ENCODE measurements at places on chromosomes 2 and 18.

- no peak for DNase-seq
These were observed 43.6 kb downstream of the NHEJ1 start for GRCh38 chr2:219116776-219117646.

DNA sequence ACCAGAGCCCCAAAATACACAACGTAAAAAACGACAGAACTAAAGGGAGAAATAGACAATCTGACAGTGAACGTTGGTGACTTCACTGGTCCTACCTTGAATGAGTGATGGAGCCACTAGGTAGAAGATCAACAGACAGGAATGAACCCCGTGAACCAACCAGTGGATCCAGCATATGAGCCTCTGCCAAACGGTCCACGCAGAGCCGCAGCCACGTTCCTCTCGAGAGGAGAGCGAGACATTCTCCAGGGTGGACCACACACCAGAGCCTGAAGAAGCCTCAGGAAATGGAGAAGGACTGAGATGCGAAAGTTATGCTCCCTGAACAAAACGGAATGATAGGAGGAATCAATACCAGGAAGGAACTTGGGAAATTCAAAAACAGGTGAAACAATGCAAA, 178.4 kb downstream of the RTP5 start:
- no peak for DNase-seq

DNA sequence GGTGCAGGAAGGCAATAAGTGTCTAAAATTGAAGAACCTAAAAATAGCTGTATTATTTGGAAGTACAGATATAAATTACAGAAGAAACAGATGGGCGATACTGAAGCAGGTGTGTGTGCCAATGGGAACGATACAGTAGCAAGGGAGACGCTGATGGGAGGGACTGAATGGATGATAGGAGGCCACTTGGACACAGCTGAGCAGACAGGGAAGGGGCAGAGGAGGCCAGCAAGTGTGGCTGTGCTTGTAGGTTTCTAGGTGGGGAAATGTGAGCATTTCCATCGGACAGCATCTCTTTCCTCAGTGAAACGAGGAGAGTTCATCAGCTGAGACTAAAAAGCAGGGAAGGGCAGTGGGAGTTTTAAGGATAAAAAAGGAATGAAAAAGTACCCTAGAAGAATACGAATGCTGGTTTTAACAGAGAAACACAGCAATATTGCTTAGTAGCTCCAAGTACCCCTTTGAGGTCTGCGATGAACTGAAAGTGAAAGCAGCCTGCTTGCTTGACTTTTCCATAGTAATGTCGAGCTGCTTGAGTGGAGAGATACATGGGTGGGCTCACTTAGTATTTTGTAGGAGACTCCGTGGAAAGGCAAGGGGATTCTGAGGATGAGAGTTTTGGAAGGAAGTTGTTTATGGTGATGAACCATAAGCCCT, 91.7 kb upstream of the EPC2 start:
- no peak for DNase-seq

GRCh38 chr2:75432761-75433361, 127.9 kb downstream of the EVA1A start:
- no peak for DNase-seq

GRCh38 chr2:129233751-129234406, 745.6 kb upstream of the RAB6C start:
- DNase-seq = peak; percentile 14

All from SHP77 treated with DMSO at 0.1 percent for 48 hours (cell line).